ENCODE measurements at places on chromosomes 3 and 15.
A peak's percentile ranks its signal among the peaks of the same experiment; 100 is the strongest.

GRCh38 chr3:133754455-133754854 lies 8.3 kb downstream of the TF start:
- DNase-seq: no peak

GRCh38 chr3:83251490-83251889 lies 1490.0 kb upstream of the GBE1 start:
- no peak for DNase-seq

DNA sequence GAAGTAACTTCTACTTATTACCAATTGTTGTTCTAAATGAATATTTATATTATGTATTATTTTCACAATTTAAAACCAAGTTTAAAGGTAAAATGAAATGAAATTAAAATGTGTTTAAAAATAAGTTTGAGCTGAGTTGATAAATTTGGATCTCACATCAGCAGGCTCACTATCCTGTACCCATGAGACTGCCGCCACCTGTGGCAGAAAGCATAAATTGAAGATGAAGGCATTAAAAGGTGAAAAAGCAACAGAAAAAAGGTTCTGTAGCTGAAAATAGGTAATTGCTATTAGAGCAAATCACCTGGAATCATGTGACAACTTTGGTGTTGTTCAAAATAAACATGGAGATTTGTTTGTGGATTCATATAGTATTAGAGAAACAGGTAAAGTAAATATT lies 133.0 kb upstream of the CADM2 start:
- no peak for DNase-seq

GRCh38 chr15:42270551-42270950 lies 2.5 kb upstream of the GANC start:
- no peak for DNase-seq

DNA sequence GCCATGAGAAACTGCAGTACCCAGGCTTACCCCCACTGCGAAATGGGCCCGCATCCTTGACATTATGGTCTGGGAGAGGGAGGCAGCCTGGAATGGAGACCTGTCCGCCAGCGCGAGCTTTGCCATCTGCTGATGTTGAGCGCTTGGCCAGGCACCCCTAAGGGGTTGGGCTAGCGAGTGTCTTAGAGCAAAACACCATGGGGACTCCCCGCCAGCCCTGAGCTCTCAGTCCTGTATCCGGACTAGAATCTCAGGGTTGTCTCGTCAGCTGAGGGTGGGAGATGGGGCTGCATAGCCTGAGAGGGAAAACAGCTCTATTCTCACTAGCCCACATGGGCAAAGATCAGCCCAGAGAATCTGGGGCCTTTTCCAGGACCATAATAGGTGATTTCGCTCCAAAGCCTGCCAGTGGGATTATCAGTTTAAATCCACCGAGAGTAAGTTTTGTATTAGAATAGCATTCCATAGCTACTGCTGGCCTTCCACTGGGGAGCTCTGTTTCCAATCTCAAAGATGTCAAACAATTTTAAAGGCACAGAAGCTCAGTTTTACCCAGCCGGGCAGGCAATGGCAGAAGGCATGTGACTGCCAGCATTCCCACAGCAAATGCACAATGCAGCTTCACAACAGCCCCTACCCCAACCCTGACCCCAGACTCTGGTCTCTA lies 167.5 kb upstream of the TPM1 start:
- DNase-seq: no peak

DNA sequence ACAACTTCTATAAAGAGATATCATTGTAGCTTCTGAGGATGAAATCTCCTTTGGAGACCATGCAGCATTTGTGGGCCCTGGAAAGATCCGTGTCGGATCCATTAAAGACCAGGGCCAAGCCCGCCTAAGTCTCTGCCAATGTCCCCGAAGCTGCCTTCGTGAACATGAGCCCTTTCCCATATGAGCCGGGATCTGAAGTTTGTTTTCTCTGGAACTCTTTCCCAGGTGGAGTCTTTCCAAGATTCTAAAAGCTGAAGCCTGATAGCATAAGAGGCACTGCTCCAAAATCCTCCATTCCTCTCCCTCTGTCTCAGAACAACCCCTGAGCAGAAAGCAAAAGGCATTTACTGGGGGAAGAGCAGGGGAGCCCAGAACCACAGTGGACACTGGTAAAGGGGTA lies 274.6 kb downstream of the NTRK3 start:
- DNase-seq: no peak

DNA sequence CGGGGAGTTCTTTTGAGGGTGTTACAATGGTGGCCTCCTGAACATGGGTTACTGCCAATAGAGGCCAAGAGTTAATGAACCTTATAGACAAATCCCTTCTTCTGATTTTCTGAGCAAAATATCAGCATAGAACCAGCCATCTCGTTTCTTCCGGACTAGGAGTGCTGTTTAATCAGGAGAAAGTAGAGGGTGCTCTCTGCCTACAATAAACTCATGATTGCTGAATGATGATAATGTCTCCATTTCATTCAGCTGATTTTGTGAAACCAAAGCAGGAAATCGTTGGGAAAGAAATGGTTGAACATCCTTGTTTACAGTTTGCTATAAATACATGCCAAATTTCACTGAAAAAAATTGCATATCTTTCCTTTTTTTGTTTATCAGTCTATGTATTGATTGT lies 142.8 kb upstream of the PLSCR5 start:
- no peak for DNase-seq

- DNase-seq: no peak
These were observed 248.7 kb downstream of the GABRG3 start for GRCh38 chr15:27219636-27220035.

DNA sequence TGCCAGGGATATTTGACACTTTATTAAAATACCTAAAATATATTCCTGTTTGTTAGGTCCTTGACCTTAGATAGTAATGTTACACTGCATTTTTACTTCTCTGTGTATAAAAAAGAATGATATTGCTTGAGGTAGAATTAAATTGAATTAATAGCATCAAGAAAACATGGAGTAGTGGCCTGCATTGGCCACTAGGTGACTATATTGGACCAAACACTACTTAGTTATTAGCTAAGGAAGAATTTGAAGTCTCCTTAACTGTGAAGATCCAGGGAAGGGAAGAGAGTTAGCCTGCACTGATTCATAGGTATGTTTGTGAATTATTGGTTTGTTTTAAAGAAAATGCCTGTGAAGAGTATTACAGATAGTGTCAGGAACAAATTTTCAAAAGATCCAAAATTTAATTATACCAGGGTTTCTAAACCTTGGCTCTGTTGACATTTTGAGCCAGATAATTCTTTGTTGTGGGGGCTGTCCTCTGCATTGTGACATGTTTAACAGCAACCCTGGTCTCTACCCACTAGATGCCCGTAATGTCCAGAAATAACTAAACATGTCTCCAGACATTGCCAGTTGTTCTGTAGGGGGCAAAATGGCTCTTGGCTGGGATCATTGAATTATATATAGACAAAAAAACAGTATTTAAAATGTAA lies 103.6 kb upstream of the THSD4 start:
- DNase-seq: no peak

DNA sequence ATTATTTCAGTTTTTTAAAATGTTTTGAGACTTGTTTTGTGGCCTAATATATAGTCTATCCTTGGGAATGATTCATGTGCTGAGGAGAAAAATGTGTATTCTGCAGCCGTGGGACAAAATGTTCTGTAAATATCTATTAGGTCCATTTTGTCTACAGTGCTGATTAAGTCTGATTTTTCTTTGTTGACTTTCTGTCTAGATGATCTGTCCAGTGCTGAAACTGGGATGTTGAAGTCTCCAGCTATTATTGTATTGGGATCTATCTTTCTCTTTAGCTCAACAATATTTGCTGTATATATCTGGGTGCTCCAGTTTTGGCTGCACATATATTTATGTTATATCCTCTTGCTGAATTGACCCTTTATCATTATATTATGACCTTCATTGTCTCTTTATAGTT lies 85.2 kb downstream of the UBE2E2 start:
- DNase-seq: no peak

GRCh38 chr3:152902141-152902669 lies 67.3 kb downstream of the P2RY1 start:
- DNase-seq: no peak

GRCh38 chr3:132290833-132291232 lies 26.4 kb upstream of the ACP3 start:
- DNase-seq: no peak

DNA sequence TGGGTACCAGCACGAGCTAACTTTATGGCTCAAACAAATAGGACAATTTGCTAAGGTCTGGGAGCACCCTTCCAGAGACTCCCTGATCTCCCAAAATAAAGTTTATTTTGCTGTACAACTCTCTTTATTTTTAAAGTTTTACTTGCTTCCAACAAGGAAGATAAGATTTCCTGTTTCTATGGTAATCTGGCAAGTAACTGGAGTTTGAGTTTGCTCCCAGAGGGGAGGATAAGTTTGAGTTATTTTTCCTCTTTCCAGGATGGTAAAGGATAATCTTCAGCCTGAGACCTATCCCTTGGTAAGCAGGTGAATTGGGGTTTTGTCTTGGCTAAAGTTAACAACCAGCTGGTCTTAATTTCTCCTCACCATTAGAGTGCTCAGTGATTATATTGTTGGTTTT lies 1019.4 kb upstream of the ALCAM start:
- DNase-seq: no peak

GRCh38 chr15:95293456-95294031 lies 1037.0 kb upstream of the NR2F2 start:
- DNase-seq: no peak

GRCh38 chr15:55613727-55614126 lies 25.6 kb upstream of the PYGO1 start:
- no peak for DNase-seq

DNA sequence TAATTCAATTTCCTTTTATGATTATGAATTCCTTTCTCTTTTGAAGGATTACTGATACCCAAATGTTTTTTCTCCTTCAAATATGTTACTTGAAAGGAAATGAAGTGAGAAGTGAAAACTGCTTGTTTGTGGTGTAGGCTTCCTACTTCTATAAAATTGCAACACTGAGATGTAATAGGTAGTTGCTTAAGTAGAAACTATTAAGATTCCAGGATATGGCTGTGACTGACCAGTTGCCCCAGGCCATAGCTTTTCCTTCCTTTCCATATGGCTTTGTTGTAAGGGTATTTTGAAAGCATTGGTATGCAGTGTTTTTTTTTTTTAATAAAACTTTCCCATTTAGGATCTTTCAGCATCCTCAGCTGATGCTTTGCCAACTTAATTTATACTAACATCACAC lies 28.5 kb downstream of the DNAJC13 start:
- no peak for DNase-seq

- DNase-seq: no peak
These were observed 783.3 kb upstream of the CADM2 start for GRCh38 chr3:84175449-84175848.

GRCh38 chr15:31485911-31486461 lies 159.4 kb downstream of the KLF13 start:
- DNase-seq: no peak

DNA sequence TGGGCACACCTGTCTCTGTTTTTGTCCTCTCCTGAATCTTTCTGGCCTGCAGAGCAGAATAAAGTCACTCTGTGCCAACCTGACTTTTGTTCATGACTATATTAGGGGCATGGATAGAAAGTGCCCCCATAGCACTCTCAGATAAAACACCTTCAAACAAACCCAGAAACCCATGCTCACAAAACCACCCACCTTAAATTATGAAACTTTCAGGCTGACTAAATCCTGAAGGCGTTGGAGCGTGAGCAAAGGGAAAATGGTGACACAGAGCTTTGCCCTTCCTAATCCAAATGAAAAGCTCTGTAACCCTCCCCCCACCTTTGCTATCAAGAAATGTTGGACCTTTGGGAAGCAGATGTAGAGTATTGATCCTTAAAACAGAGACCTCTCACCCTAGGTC lies 138.9 kb downstream of the IGF1R start:
- no peak for DNase-seq

GRCh38 chr3:146818866-146819265 lies 213.7 kb upstream of the PLSCR5 start:
- no peak for DNase-seq

GRCh38 chr3:129315223-129315997 lies 36.7 kb downstream of the HMCES start:
- no peak for DNase-seq

DNA sequence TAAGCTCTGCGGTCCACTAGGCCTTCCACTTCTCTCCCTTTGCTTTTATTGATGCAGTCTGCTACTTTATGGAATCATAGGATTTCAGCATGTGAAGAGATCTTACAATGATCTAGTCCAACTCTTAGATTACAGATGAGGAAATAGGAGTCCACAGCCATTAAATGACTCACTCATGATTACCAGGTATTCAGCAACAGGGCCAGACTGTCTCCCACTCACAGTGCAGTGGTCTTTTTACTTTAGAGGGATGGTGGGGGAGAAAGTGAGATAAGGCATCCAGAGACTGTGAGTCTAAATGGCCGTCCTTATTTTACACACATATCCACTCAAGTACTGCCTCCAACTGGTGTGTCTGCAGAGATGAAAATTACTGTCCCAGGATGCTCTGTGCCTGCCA lies 88.5 kb upstream of the SKOR1 start:
- no peak for DNase-seq

DNA sequence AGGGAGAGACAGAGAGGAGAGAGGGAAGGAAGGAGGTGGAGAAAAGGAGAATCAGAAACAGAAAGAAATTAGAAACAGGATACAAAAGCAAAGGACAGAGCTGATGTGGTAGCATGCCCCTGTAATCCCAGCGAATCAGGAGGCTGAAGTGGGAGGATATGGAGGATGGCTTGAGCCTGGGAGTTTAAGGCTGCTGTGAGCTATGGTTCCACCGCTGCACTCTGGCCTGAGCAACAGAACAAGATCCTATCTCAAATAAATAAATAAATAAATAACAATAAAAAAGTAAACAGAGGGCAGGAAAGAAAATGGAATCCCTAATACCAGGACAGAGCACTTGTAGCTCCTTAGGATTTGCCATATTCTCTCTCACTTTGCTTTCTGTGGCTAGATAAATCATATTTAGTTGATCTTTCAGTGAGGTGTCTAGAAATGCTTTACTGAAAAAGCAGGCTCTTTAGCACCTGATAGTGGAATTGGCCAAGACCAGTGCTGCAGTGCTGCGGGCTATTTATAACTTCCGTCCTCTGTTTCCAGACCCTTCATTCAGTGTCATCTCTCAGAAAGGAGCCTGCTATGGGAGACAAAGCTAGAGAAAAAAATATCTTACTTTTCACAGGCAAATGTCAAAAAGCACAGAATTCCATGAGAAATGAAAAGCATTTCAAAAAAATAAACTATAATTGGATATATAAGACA lies 20.0 kb upstream of the SLC28A2 start:
- DNase-seq: no peak

GRCh38 chr15:38683382-38684242 lies 119.0 kb upstream of the RASGRP1 start:
- DNase-seq: peak; percentile 64

- no peak for DNase-seq
These were observed 605.2 kb upstream of the NAALADL2 start for GRCh38 chr3:174253940-174254339.

Measured in activated T-cell treated with anti-CD3 and anti-CD28 coated beads for 4 hours (primary cell).